ENCODE measurements at places on chromosomes 1 and 21. TPM values are rescaled to one million over a fixed set of nuclear protein-coding genes. Genes with fewer than 3 reads are reported as not detected.

Gene TMEM240
- total RNA-seq = 5.5 TPM

Gene RGSL1
- not detected for total RNA-seq

- H3K4me3 ChIP-seq = no peak overlapping the region
- no peaks in the 10 kb centered on the region for H3K36me3 ChIP-seq
- H3K27ac ChIP-seq = no peak overlapping the region
- H3K4me1 ChIP-seq = no peaks in the 10 kb centered on the region
Observed at GRCh38 chr1:113266788-113267187, 123.5 kb upstream of the MAGI3 start.

Gene ZNF683
- total RNA-seq = not detected

- no peaks in the 10 kb centered on the region for H3K4me1 ChIP-seq
- DNase-seq = no peak
- peaks cover 5% of the 10 kb centered on the region for H3K36me3 ChIP-seq
- H3K27me3 ChIP-seq = no peaks in the 10 kb centered on the region
- H3K27ac ChIP-seq = no peak overlapping the region
Observed at GRCh38 chr1:3120994-3121393, 52.0 kb downstream of the PRDM16 start.

Gene BGLAP
- total RNA-seq = 2.6 TPM

Gene ADIPOR1
- 157 TPM for total RNA-seq

DNA sequence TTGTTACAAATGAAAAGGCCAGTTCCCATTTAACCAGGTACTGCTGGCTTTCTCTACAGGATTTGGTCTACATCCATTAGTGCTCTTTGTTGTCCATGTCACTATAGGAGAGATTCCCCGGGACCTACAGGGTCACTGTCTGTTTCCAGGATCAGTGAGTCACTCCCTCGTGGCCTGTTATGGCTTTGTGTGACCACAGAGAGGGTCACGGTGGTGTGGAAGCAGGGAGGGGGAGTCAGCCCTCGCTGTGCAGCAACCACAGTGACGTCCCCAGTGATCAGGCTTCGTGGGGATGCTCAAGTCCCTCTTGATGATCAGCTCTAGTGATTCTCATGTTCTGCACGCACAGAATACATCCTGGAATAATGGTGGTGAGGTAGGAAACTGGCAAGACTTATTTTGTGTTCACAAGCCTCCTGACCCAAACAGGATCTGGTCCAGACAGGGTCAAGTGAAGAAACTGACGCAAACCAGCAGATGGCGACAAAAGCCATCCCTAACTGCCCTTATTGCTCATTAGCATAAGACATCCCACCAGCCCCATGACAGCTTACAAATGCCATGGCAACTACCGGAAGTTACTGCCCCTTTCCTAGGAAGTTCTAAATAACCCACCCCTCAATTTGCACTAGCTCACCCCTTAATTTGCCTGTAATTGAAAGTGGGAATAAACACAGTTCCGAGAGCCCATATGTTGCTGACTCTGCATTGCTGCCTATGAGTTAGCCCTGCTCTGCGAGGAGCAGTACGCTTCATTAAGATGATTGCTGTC is 98.5 kb downstream of the DISC1 start:
- H3K4me3 ChIP-seq = no peak overlapping the region
- H3K36me3 ChIP-seq = no peaks in the 10 kb centered on the region
- no peak overlapping the region for H3K27ac ChIP-seq
- H3K27me3 ChIP-seq = no peaks in the 10 kb centered on the region
- no peaks in the 10 kb centered on the region for H3K4me1 ChIP-seq

Gene USP1
- 47.2 TPM for total RNA-seq

GRCh38 chr1:145827966-145828365 is 4.0 kb downstream of the POLR3C start:
- DNase-seq = no peak
- peak overlapping the region; percentile 1 for H3K27ac ChIP-seq
- H3K27me3 ChIP-seq = no peaks in the 10 kb centered on the region
- no peak overlapping the region for H3K4me3 ChIP-seq
- H3K4me1 ChIP-seq = peaks cover 6% of the 10 kb centered on the region
- peaks cover 81% of the 10 kb centered on the region for H3K36me3 ChIP-seq

Gene PLEKHA6
- total RNA-seq = 65.9 TPM

Gene GBP6
- total RNA-seq = not detected

Gene SDC3
- total RNA-seq = 21.7 TPM

DNA sequence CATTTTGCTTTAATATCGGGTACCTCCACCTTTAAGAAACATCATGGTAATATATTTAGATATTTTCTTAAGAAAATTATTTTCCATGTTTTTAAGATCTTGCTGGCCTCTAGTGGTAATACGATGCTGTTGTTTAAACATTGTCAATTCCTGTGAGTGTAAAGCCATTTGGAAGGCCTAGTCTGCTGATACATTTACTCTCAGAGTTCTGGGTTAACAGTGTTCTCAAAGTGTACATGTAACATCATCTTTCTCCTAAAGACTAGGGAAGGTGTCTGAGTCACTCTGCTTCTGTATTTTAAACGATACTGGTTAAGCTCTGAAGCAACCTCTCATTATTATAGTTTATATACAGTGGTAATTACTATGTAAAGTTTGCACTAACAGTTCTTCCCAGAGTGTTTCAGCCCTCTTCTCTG is 189.1 kb downstream of the RASAL2 start:
- H3K27me3 ChIP-seq = no peaks in the 10 kb centered on the region
- H3K27ac ChIP-seq = peak overlapping the region; percentile 28
- peaks cover 38% of the 10 kb centered on the region for H3K4me1 ChIP-seq
- no peak overlapping the region for H3K4me3 ChIP-seq
- DNase-seq = peak; percentile 85
- peaks cover 18% of the 10 kb centered on the region for H3K36me3 ChIP-seq

- H3K27me3 ChIP-seq = no peaks in the 10 kb centered on the region
- H3K4me1 ChIP-seq = no peaks in the 10 kb centered on the region
- H3K27ac ChIP-seq = no peak overlapping the region
- no peak overlapping the region for H3K4me3 ChIP-seq
Observed at GRCh38 chr1:186476264-186477040, 15.5 kb upstream of the PDC start.

GRCh38 chr1:3963554-3963953 is 63.5 kb upstream of the C1orf174 start:
- H3K4me3 ChIP-seq = no peak overlapping the region
- no peaks in the 10 kb centered on the region for H3K4me1 ChIP-seq
- no peak overlapping the region for H3K27ac ChIP-seq
- DNase-seq = no peak
- H3K36me3 ChIP-seq = no peaks in the 10 kb centered on the region

Gene ROR1
- 4.6 TPM for total RNA-seq

Gene DIRAS3
- total RNA-seq = not detected

- H3K36me3 ChIP-seq = peaks cover 79% of the 10 kb centered on the region
- H3K27ac ChIP-seq = peak overlapping the region; percentile 84
- H3K27me3 ChIP-seq = no peaks in the 10 kb centered on the region
- H3K4me1 ChIP-seq = peaks cover 41% of the 10 kb centered on the region
- peak overlapping the region; percentile 6 for H3K4me3 ChIP-seq
- DNase-seq = no peak
Observed at GRCh38 chr1:93588206-93588605, 93.4 kb downstream of the BCAR3 start.

DNA sequence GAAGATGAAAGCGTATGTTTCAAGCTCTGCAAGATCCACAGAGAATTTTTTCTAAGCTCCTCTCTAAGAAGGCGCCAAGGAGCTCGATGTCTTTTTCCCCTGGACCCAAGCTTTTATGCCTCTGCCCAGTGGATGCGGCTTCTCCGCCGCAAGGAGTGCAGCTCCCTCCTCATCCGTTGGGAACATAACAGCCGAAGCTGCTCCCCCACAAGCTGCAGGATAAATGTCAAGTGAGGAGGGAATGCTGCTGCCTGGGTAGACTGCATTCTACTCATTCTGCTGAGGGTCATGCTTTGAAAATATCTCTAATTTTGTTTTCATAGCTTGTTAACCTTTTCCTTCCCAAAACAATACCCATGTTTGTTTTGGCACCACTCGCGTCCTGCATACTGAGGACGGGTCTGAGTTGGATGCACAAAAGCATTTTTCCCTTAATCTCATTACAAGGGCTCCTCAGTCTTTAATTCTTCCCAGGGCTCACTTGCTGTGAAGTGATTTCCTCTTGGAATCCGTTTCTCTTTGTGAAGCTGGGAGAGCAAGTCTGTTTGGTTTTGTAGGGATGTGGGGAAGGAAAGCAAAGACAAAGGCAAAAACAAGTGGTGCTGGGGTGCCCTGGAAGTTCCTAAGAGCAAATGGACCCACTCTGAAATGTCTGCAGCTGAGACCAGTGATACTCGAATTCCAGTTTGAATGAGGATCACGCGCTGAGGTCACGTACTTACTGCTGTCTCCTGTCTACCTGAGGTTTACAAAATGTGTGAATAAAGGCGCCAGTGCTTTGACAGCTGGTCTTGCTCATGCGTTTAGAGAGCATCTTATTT is 134.0 kb upstream of the IRF2BP2 start:
- no peak for DNase-seq
- no peak overlapping the region for H3K4me3 ChIP-seq
- H3K27me3 ChIP-seq = no peaks in the 10 kb centered on the region

DNA sequence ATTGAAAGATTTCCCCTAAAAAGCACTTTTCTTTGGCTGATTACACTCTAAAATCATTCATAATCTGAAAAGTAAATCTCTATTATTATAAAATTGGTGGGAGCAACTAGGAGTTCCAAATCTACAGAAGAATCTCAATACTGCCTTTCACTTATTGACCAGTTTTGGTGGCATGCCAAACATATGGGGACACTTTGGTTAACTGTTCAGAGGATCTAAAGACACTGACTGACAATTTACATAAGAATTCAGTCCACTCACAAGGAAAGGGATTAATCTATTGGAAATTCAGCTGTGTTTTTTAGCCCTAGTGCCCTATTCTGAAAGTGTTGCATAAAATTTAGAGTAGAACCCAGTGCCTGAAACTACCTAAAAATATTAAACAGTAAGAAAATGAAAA is 113.6 kb downstream of the LRRC40 start:
- H3K4me3 ChIP-seq = no peak overlapping the region
- H3K27me3 ChIP-seq = peaks cover 27% of the 10 kb centered on the region
- no peaks in the 10 kb centered on the region for H3K36me3 ChIP-seq
- DNase-seq = no peak
- H3K27ac ChIP-seq = no peak overlapping the region

- no peaks in the 10 kb centered on the region for H3K27me3 ChIP-seq
- H3K4me1 ChIP-seq = peaks cover 24% of the 10 kb centered on the region
- peaks cover 16% of the 10 kb centered on the region for H3K36me3 ChIP-seq
Observed at GRCh38 chr1:21262293-21263051, 27.8 kb downstream of the ECE1 start.

Gene REN
- total RNA-seq = not detected

DNA sequence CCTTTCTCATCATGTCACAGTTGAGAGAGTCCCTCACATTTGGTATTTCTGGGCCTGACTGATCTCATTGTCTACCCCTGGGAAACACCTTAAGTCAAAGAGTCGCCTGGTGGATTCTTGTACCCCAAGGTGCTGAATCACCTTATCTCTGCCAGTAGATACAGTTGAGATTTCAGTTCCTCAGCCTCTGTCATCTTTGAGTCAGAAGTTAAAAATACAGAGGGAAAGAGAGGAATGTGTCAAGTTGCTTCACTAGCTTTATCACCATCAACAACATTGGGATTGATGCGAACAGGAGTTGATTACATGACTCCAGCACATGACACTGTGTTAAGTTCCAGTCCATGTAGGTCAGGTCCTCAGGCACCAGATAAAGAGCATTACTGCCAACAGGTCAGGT is 513.0 kb downstream of the NUF2 start:
- no peak overlapping the region for H3K27ac ChIP-seq
- H3K27me3 ChIP-seq = no peaks in the 10 kb centered on the region
- no peak for DNase-seq
- no peaks in the 10 kb centered on the region for H3K36me3 ChIP-seq
- H3K4me1 ChIP-seq = no peaks in the 10 kb centered on the region
- H3K4me3 ChIP-seq = no peak overlapping the region

Gene HNRNPU
- total RNA-seq = 572 TPM

Gene KCND3
- total RNA-seq = not detected

DNA sequence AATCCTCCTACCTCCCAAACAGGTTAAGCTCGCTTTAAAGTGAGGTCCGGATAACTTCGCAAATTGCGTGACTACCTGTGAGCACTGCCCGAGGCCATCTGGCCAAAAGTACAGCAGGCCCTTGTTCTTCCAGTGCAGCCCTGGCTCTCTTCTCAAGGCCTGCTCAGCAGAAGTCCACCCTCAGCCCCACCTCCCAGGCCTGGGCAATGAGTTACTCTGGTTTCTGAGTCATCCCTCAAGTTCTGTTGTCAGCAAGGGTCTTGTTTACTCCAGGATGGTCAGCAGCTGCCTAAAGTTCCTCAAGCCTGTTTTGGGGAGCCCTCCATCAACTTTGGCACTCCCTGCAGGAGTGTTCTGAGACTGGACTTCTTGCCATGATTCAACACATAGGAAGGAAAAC is 101.7 kb downstream of the BCAR3 start:
- peak overlapping the region; percentile 71 for H3K27ac ChIP-seq
- no peak overlapping the region for H3K4me3 ChIP-seq

GRCh38 chr1:82903626-82904025 is 1095.3 kb downstream of the TTLL7 start:
- H3K4me1 ChIP-seq = no peaks in the 10 kb centered on the region
- no peaks in the 10 kb centered on the region for H3K36me3 ChIP-seq
- no peak for DNase-seq
- no peak overlapping the region for H3K4me3 ChIP-seq
- H3K27ac ChIP-seq = no peak overlapping the region
- no peaks in the 10 kb centered on the region for H3K27me3 ChIP-seq

Gene MX2
- not detected for total RNA-seq

Gene TSPEAR
- total RNA-seq = not detected

DNA sequence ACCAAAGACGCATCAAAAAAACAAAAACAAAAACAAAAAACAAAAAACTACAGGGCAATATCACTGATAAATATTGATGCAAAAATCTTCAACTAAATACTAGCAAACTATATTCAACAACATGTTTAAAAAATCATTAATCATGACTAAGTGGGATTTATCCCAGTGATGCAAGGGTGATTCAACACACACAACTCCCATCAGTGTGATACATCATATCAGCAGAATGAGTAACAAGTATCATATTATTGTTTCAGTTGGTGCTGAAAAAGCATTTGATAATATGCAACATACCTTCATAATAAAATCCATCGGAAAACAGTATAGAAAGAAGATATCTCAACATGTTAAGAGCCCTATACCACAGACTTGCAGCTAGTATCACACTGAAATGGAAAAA is 953.0 kb downstream of the AMY1C start:
- H3K4me1 ChIP-seq = no peaks in the 10 kb centered on the region
- H3K27me3 ChIP-seq = no peaks in the 10 kb centered on the region
- peaks cover 6% of the 10 kb centered on the region for H3K36me3 ChIP-seq
- H3K27ac ChIP-seq = no peak overlapping the region
- peak; percentile 6 for DNase-seq

DNA sequence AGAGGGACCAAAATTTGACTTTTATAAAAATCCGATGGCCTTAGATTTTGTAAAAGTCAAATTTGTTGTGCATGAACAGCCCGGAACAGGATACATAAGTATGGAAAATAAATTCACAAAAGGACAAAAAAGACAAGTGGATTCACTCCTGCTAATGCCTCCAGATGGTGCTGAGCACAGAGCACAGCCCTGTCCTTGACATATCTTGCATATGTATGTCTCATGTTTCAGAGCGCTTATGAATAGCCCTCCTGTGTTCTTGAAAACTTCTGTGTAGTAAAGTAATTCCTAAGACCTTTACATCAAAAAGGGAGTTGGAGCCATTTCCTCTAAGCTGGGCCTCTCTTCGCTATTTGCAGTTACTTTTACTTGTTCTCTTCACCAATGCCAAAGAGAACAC is 110.7 kb upstream of the RAB3GAP2 start:
- H3K27me3 ChIP-seq = no peaks in the 10 kb centered on the region
- H3K4me1 ChIP-seq = no peaks in the 10 kb centered on the region
- no peaks in the 10 kb centered on the region for H3K36me3 ChIP-seq
- DNase-seq = no peak

Gene TMPRSS2
- not detected for total RNA-seq

- no peaks in the 10 kb centered on the region for H3K27me3 ChIP-seq
- peak; percentile 18 for DNase-seq
- no peaks in the 10 kb centered on the region for H3K36me3 ChIP-seq
Observed at GRCh38 chr21:45742247-45742646, 98.7 kb downstream of the PCBP3 start.

All from MCF 10A (cell line).